ENCODE measurements at places on chromosomes 1 and 21.

DNA sequence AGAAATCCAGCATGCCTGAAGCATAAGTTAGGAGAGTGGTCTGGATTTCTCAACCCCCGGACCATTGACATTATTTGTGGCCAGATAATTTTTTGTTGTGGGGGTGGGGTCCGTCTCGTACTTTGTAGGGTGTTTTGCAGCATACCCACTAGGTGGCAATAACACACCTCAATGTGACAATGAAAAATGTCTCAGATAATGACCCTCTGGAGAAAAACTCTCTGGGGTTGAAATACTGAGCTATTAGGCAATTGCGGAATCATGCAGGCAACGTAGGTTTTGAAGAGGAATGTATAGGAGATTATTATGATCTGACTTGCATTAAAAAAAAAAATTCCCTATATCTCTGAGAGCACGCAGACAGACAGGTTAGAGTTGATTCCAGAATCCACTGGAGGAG is 25.3 kb upstream of the RRP15 start:
- DNase-seq = no peak

DNA sequence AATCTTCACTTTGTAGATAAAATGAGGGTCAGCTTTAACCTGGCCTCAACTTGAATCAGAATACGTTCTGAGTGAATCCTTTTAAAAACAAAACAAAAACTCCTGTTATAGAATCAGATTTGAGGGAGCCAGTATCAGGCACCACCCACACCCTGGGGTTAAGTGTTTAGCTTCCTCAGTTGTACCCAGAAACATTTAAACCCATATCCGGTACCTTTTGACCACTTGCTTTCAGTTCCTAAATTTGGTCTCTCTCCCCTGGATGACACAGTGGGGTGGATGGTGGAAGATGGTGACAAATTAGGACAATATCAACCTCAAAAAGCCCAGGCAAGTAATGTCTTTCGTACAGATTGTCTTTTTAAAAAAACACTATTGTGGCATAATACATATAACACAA is 10.4 kb downstream of the KLHDC7A start:
- DNase-seq = no peak

GRCh38 chr21:34158866-34159835 is 85.8 kb downstream of the MRPS6 start:
- DNase-seq = no peak

- no peak for DNase-seq
These were observed 232.3 kb downstream of the GPR52 start for GRCh38 chr1:174680101-174680500.

- no peak for DNase-seq
These were observed 241.8 kb downstream of the TRABD2B start for GRCh38 chr1:47755101-47755990.

DNA sequence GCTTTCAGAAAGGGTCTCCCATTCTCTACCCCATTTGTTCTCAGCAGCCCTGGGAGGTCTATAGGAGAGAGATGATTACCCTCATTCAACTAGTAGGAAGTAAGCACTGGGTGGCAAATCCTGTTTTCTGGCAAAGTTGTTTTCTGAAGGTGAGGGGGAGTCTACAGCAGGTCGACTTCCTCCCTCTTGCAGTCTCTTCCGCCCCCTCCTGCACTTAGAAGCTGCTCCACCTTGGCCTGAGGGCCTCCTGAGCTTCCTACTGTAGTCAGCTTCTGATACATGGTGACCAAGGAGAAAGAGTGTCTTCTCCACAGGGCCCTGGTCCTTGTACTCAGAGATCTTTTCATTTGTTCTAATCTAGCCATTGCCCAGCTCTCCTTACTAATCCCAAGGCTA is 93.1 kb downstream of the RGL1 start:
- no peak for DNase-seq

- DNase-seq = no peak
These were observed 483.6 kb downstream of the LTN1 start for GRCh38 chr21:28509031-28509430.

DNA sequence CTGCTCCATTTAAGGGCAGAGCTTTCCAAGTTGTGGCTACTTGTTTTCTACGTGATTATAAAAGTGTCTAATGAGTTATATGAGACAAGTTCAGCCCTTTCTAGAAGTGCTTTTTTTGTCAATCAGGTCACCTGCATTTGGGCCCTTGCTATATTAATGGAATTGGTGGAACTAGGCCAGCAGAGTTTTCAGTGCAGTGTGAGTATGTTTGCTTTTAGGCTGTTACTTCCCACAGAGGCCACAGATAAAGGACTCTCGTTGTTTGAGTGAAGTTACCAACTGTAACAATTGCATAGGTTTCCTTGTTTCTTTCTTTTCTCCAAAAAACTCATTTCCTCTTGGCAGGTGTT is 10.9 kb downstream of the SMAP2 start:
- no peak for DNase-seq

GRCh38 chr1:23644555-23644866 is 47.1 kb upstream of the RPL11 start:
- no peak for DNase-seq

- DNase-seq = no peak
These were observed 28.2 kb downstream of the RNF220 start for GRCh38 chr1:44433209-44433608.

DNA sequence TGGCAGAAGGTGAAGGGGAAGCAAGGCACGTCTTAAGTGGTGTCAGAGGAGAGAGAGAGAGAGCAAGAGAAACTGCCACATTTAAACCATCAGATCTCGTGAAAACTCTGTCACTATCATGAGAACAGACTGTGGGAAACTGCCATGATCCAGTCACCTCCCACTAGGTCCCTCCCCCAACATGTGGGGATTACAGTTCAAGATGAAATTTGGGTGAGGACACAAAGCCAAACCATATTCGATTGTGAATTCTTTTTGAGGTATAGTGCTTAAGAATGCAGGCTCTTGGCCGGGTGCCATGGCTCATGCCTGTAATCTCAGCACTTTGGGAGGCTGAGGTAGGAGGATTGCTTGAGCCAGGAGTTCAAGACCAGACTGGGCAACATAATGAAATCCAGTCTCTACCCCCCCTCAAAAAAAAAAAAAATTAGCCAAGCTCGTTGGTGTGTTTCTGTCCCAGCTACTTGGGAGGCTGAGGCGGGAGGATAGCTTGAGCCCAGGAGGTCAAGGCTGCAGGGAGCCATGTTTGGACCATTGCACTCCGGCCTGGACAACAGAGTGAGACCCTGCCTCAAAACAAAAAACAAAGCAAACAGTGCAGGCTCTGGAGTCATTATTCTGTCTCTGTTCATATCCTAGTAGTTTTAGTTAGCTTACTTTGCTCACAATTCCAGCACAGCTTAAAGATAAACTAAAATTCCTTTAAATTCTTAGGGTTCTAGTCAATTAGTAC is 6.0 kb downstream of the ZCCHC17 start:
- no peak for DNase-seq

GRCh38 chr1:110495926-110496600 is 22.9 kb downstream of the KCNA10 start:
- peak; percentile 37 for DNase-seq

DNA sequence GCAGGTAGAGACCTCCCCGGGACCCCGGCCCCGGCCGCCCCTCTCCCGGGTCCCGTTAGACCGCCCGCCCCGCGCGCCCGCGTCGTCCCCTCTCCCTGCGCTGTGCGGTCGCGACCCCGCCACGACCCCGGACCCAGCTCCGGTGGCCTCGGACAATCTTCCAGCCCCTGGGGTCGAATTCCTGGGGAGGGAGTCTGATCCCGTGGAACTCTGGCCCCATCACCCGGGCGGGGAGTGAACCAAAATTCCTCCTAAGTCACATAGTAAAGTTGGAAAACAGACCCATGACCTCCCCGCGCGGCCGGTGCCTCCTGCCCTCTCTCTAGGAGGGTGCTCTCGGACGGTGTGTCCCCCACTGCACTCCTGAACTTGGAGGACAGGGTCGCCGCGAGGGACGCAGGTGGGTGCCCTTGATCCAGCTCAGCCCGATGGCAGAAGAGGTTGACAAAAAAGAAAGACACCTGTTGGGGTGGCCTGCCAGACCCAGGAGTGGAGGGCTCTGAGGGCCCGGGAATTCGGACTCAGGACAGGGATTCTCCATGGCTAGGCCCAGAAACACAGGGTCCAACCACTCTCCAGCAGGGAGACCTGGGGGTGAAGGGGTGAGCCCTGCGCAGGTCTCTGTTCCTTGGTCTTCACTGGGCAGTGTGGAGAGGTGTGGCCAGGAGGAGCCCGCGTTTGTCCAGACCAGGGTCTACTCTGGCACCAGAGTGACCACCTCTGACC is 451 bp downstream of the ADAMTSL4 start:
- no peak for DNase-seq

GRCh38 chr1:125119024-125119441 is 3934.3 kb downstream of the SRGAP2C start:
- DNase-seq = no peak

- DNase-seq = no peak
These were observed 117.1 kb upstream of the IPO9 start for GRCh38 chr1:201711811-201712210.

Measured in stimulated activated CD4-positive, alpha-beta T cell treated with anti-CD3 and anti-CD28 coated beads, Interleukin-15, amount 100 ng/mL, for 1 hour (primary cell).